ENCODE measurements at places on chromosomes 13 and 19. TPM values are rescaled to one million over a fixed set of nuclear protein-coding genes. Genes with fewer than 3 reads are reported as not detected.

Gene CNFN
- not detected for total RNA-seq

Gene CCDC70
- total RNA-seq: not detected

Gene NKPD1
- 0.18 TPM for total RNA-seq

Gene MEF2B
- 2.3 TPM for total RNA-seq

Gene SHANK1
- not detected for total RNA-seq
